ENCODE measurements at places on chromosomes 2 and 18.

DNA sequence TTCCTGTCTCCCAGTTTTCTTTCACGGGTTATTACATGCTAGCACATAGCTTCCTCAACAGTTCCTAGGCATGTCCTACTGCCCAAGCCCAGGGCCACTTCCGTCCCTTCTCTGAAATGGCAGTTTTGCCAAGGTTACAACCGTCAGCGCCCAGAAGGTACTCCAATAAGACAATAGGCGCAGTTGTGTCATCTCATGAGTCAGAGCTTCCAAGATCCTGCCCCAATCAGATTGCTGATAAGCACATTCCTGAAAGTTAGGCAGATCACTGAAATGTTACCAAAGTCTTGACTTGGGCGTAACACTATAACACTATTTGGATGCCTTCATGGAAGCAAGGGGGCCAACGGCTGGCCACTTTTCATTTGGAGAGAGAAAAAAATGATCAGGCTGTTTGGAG is 34.2 kb downstream of the GKN2 start:
- no peak for DNase-seq

GRCh38 chr2:46521215-46521683 is 41.9 kb downstream of the TMEM247 start:
- no peak for DNase-seq

DNA sequence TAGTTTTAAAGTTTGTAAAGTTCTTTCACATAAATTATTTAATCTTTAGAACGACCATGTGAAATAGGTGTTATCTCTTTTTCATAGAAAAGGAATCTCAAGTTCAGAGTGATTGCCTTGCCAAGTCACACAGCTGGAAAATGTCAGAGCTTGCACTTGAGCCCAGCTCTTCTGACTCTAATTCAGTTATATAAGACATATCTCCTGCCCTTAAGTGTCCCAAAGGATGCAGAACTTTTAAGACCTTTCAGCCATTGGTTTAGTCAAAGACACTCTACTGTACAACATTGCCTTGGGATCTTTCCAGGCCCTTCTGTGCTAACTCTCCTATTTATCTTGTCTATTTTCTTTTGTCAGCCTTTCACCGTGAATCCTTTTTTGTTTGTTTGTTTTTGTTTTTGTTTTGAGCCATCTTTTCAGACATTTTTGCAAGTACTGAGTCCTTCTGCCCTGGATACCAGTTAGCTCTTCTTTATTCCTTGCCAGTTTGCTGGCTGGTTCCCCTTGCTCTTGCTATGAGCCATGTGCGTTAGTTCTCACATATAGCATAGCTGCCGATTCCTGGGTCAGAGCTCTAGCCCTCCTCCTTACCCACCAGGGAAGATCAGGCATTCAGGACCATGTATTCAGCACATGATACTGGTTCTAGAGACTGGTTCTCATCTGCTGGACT is 160.0 kb upstream of the MYO3B start:
- no peak for DNase-seq

- no peak for DNase-seq
These were observed 11.1 kb upstream of the INO80C start for GRCh38 chr18:35508746-35509338.

DNA sequence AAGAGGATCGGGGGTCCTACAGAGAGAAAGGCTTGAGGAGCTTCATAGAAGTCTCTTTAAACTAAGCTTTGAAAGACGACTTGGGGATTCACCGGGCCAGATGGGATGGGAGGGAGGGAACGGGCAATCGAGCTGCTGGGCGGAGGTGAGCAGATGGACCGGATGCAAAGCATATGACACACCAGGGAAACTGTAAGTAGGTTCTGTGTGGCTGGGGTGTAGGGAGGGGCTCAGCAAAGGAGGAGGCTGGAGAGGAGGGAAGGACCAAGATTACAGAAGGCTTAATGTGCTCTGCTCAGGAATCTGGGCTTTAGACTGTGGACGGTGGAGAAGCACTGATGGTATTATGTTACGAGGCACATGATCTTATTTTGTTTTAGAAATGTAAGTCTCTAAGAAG is 131.5 kb downstream of the MAIP1 start:
- DNase-seq, result no peak

DNA sequence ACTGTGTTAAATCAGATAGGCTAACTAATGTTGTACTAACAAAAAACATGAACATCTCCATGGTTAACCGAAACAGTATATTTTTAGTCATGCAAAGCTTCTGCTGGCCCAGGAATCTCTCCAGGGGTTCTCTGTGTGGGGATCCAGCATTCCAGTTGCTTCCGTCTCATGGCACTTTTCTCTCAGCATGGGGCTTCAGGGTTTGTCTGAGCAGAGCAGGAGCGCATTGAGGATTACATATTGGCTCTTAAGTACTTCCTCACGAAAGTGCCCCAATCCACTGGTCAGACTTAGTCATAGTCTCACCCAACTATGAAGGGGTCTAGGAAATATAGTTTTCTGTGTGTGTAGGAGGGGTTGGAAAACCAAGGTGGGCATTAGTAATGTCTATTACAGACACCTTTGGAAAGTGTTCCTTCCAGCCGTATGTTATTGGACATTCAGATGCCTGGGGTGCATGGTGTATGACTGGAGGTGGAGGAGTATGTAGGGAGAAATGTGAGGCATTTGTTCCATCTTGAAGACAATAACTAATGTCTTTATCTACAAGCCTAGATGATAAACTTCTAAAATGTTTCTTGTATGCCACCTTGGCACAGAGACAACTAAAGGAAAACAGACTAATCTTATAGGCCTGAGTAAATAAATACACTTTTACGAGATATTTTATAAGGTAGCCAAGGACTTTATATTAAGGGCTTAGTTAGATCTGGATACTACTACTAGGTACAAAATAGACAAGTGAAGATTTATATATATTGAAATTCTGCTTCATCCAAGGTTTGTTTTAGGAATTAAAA is 123.8 kb upstream of the ZEB2 start:
- DNase-seq, result no peak

DNA sequence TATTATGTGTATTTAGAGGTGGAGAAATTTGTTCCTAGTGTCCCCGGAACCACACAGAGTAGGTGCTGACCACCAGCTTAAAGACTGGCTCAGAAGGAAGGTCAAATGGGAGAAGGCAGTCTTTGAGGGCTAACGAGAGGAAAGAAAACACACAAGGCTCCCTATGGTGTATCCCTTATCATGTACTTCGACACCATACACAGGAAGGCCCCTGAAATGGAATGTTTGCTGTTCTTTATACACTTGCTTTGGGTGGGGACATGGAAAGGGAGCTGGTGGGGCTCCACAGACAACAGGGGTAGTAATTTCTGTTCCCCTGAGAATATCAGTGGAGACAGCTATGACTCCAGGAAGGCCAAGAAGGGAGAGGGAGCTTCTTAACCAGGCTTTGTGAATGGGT is 6.0 kb downstream of the EPAS1 start:
- no peak for DNase-seq

GRCh38 chr2:29632018-29632417 is 289.4 kb downstream of the ALK start:
- DNase-seq, result no peak

- DNase-seq, result no peak
These were observed 66.1 kb downstream of the PTPRM start for GRCh38 chr18:7633171-7633570.

- DNase-seq, result no peak
These were observed 23.4 kb upstream of the CYP1B1 start for GRCh38 chr2:38099099-38100028.

GRCh38 chr2:201855356-201855755 is 49.0 kb downstream of the CDK15 start:
- no peak for DNase-seq

- DNase-seq, result no peak
These were observed 576.0 kb downstream of the LRP1B start for GRCh38 chr2:141554810-141555209.

DNA sequence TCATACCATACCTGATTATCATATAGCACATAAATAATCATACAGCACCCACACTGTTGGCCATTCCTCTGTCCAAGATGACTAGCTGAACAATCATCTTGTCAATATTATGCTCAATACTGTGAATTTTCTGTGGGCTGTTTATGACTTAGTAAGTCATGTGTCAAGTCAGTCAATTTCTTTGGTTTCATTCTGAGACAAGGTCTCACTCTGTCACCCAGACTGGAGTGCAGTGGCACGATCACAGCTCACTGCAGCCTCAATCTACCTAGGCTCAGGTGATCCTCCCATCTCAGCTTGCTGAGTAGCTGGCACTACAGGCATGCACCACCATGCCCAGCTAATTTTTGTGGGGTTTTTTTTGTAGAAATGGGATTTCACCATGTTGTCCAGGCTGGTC is 5.7 kb downstream of the MCM6 start:
- DNase-seq, result no peak

- DNase-seq, result no peak
These were observed 116.6 kb downstream of the ACTR3 start for GRCh38 chr2:114006460-114006859.

- no peak for DNase-seq
These were observed 34.5 kb downstream of the KCNE4 start for GRCh38 chr2:223086370-223086981.

- DNase-seq, result no peak
These were observed 19.0 kb downstream of the TMSB10 start for GRCh38 chr2:84924173-84925106.

DNA sequence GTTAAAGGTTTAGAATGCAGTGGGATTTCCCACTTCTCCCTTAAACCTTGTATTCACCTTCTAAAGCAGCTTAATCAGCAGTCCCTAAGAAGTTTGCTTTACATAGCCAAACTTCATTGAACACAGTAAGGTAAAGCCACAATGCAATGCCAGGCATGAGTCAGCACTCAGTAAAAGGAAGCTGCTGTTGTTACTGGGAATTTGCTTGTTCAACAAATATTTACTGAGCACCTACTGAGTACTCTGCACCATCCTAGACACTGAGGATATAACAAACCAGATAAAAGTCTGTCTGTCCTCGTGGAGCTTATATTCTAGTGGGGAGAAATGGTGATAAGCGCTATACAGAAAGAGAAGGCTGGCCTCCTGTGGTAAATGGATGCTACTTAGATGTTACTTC is 162.7 kb downstream of the PKP4 start:
- DNase-seq, result no peak

- no peak for DNase-seq
These were observed 5.0 kb upstream of the TMEM178A start for GRCh38 chr2:39660612-39661236.

GRCh38 chr2:71546275-71546638 is 92.9 kb downstream of the DYSF start:
- no peak for DNase-seq

- no peak for DNase-seq
These were observed 582 bp upstream of the RAB31 start for GRCh38 chr18:9707381-9708056.

DNA sequence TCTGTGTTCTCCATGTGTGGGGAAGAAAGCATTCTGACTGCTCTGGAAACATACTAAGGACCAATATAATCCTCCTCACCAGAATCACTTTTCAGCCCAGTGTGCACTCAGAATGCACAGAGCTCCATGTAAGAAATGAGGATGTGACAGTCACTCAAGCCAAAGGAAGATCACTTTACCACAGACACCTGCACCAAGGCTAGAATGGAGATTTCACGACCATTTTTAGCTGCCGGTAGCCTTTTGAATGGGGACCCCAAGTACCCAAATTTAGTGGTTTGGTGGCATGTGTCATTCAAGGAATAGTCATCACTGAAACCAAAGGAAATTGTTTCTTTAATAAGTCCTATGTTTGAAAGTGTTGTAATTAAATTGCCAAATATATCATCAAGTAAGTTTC is 613.2 kb upstream of the ACVR2A start:
- DNase-seq, result no peak

DNA sequence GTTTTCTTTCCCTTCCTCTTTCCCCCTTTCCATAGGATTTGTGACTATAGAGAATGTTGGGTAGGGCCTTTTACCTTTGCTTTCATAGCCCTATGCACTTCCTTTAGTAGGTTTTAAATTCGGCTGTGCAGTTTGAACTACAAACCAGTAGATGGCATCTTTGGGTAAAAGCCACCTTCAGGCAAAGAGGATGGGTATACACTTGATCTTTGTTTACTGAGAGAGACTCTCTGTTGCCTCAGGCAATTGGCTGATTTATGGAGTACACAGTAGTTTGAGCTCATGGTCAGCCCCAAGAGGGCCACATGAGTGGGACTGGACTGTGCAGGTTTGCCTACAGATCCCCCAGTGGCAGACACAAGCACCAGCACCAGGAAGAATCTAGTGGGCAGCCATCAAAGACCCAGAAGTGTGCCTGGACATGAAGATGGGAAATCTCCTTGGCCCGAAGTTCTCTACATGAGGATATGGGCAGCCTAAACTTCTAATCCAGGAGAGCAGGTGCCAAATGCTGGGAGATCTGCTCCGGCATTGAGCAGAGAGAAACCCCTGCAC is 1304.3 kb upstream of the DDX18 start:
- no peak for DNase-seq

DNA sequence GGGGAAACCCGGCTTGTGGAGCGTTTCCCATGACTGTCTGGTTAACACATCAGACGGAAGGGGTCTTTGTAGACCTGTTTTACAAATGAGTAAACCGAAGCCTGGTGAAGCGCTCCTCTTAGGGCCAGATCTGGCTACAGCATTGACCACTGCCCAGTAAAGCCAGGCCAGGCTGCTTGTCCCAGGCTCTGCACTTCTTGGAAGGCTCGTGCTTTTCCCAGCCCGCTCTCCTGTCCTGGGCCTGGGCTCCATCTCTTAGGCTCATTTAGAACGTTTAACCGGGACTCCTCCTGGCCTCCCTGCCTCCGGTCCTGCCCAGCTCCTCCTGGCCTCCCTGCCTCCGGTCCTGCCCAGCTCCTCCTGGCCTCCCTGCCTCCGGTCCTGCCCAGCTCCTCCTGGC is 4.8 kb downstream of the GPC1 start:
- no peak for DNase-seq

DNA sequence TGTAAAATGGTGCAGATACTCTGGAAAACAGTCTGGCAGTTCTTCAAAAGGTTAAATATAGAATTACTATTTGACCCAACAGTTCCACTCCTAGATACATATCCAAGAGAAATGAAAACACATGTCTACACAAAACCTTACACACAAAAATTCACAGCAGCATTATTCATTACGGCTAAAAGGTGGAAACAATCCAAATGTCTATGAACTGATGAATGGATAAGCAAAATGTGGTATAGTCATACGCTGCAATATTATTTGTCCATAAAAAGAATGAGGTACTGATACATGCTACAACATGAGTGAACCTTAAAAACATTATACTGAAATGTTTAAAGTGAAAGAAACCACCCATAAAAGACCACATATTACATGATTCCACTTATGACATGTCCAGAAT is 4.0 kb downstream of the CYP27C1 start:
- no peak for DNase-seq

DNA sequence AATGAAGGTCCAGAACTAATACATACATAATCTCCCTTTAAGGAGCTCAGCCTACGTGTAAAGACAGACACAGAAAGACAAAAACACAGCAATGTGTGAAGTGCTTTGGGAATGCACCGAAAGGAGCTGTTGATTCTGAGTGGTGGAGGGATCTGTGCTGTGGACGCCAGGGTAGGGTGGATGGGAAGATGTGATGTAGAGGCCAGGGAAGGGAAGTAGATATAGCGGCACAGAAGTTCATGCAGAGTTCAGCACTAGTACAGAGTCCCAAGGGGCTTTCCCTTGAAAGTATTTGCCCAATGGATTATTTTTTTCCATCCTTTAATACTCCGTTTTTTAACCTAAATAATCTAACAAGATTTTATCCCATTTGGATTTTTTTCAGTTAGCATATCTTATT is 32.1 kb upstream of the DOCK10 start:
- no peak for DNase-seq
